ENCODE measurements at places on chromosomes 7 and 10.
A peak's percentile ranks its signal among the peaks of the same experiment; 100 is the strongest.

- DNase-seq, result peak; percentile 62
Observed at GRCh38 chr7:2477447-2478398, 1.5 kb upstream of the GRIFIN start.

- DNase-seq, result no peak
Observed at GRCh38 chr10:113663908-113664307, at the start of gene NRAP. TSS of gene NRAP (minus strand) at chr10:113664041. CDS start at chr10:113663882, 159 bp downstream.

DNA sequence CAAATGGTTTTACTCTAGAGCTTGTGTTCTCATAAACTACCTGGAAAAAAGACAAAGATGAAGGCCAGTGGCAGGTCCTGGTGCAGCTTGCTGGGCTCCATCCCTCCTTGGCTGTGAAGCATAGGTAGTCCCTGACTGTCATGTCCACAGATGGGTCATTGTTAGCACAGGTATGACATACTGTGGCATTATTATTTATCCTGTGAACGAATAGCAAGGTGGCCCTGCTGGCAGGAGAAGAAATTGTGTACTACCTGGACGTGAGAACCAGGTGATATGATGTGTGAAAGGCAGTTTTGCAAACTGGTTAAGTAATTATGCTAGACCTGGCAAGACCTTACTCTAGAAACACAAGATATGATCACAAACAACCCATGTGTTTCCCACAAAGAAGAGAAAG is 63.9 kb downstream of the CCDC71L start:
- no peak for DNase-seq

DNA sequence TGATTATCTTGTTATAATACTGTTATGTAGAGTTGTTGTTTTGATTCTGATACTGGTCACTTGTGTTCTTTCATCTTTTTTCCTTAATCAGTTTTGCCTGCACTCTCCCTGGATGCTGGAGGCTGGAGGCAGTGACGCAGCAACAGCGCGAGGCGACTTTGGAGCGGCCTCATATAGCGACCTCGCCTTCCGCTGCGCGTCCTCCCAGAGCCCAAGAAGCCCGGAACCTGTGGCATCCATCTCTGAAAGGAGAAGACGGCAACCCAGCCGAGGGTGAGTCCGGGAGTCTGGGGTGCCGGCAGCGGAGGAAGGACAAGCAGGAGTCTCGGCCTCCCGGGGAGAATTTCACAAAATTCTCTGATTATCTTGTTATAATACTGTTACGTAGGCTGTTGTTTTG is 161.2 kb downstream of the ZNF33B start:
- DNase-seq, result no peak
